ENCODE measurements at places on chromosomes 13 and 19.

GRCh38 chr19:19530423-19530804 is 1.7 kb downstream of the YJEFN3 start:
- no peak for DNase-seq

- no peak for DNase-seq
Observed at GRCh38 chr13:71240911-71241310, 626.1 kb downstream of the DACH1 start.

DNA sequence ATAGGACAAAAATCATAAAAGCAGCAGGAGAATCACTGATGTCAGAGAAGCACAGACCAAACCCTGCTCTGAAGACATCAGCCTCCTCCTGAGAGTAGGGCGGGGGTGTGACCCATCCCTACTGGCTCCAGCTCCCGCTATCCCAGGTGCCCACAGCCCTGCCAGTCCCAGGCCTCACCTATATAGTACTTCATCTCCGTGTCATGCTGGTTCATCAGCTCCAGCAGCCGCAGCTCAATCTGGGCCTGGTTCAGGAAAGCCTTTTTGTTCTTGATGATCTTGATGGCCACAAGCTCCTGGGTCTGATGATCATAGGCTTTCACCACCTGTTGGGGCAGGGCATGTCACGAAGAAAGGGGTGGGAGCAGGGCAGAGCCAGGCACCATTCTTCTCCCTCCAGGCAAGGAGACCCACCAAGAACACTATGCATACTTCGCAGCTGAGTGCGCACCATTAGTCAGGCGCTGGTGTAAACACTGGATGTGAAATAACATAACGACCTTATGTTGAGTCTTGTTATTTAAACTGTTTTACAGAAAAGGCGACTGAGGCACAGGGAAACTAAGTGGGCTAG is 4.2 kb downstream of the DYRK1B start:
- DNase-seq, result no peak

GRCh38 chr13:102654756-102655155 is 40.1 kb downstream of the METTL21C start:
- DNase-seq, result no peak

GRCh38 chr13:74158571-74159352 is 24.6 kb upstream of the KLF12 start:
- no peak for DNase-seq

GRCh38 chr19:31356587-31357314 is 7.5 kb upstream of the TSHZ3 start:
- peak; percentile 72 for DNase-seq
